Left lung (tissue), 14 donors: ENCODE measurements at places on chromosomes 2 and 18.

DNA sequence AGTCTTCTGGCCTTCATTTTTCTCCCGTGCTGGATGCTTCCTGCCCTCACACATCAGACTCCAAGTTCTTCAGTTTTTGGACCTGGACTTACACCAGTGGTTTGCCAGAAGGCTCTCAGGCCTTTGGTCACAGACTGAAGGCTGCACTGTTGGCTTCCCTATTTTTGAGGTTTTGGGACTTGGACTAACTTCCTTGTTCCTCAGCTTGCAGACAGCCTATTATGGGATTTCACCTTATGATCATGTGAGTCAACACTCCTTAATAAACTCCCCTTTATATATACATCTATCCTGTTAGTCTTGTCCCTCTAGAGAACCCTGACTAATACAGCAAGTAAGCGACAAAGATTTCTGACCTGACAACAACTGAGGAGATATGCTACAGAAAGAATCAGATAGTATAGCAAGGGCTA, 7.2 kb downstream of the CDC42EP3 start:
- no peak for DNase-seq

GRCh38 chr2:21268878-21269224, 145.1 kb downstream of the TDRD15 start:
- DNase-seq, result no peak

- no peak for DNase-seq
Observed at GRCh38 chr18:34834897-34835296, 124.8 kb downstream of the DTNA start.

GRCh38 chr18:79772865-79773696, 24.7 kb upstream of the KCNG2 start:
- no peak for DNase-seq
